ENCODE measurements at places on chromosomes 7 and 10. TPM values are rescaled to one million over a fixed set of nuclear protein-coding genes. Genes with fewer than 3 reads are reported as not detected.

Gene AGR3
- total RNA-seq = not detected

Gene SLF2
- total RNA-seq = 34.9 TPM

Gene CALHM3
- not detected for total RNA-seq

Gene POLR1F
- 13.1 TPM for total RNA-seq

Gene CHST3
- 46.1 TPM for total RNA-seq

Gene MMP21
- total RNA-seq = not detected

Gene C10orf105
- total RNA-seq = under 0.01 TPM

Gene UCMA
- total RNA-seq = not detected

Gene PRRT4
- under 0.01 TPM for total RNA-seq

Gene POM121L12
- not detected for total RNA-seq

Gene FZD1
- total RNA-seq = 9.2 TPM

Gene TBX20
- 12.0 TPM for total RNA-seq

Gene IL2RA
- not detected for total RNA-seq

Gene SPAM1
- total RNA-seq = not detected

Gene AQP1
- total RNA-seq = 127 TPM

Gene FAM237B
- total RNA-seq = not detected

Gene MSMB
- not detected for total RNA-seq
